A549 (cell line): ENCODE measurements at places on chromosomes 3 and 15.

DNA sequence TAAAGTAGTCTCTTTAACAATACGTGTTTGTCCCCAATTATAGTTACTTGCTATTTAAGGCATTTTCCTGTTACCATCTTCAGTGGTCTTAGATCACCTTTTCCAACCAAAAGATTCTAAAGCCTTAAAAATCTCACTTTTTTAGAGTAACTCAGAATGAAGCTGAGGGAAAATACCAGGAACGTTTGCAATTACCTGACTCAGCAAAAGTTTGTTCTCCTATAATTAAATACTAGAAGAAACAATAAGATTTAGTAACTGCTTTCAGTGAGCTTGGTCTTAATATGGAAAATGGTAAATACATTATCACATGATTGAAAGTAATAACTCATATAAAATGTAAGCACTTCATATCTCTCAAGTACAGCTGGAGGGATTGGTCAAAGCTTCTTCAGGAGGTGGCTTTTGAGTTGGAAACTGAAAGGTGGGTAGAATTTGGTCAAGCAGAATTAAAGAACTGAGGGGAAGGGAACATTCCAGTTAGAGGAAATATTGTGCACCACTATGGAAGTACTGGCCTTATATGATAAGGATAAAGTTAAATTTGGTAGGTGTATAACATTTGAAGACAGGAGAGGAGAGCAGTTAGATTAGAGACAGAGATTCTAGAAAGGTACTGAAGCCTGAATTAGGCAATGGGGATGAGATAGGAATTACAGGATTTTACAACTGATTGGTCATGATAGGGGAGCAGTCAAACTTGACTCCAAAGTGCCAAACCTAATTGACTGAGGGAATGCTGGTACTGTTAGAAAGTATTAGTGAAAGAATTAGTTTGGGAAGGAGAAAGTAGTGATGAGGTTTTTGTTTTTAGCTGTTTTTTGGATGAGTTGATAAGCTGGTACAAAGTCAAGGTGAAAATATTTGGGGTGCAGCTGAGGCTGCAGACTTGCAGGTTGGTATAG, 21.9 kb downstream of the TSC22D2 start:
- no peak for DNase-seq

DNA sequence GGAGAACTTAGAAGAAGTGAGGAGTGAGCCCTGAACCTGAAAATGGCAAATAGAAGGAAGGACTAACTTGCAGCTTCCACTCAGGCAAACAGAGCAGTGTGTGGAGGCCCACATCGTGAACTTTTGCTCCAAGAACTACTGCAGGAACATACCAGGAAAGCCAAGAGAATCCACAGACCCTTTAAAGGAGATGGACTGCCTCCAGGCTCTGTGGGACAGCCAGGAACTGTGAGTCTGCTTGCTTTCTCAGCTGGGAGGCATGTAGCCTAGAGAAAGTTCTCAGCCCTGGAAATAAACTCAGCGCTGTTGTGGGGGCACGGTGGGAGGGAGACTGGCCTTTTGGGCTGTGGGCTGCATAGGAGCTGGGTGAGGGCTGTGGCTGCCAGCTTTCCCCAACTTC, 93.0 kb downstream of the SNRK start:
- DNase-seq: no peak

- DNase-seq: no peak
Measured at GRCh38 chr3:24133942-24134341, 188.9 kb downstream of the NR1D2 start.

DNA sequence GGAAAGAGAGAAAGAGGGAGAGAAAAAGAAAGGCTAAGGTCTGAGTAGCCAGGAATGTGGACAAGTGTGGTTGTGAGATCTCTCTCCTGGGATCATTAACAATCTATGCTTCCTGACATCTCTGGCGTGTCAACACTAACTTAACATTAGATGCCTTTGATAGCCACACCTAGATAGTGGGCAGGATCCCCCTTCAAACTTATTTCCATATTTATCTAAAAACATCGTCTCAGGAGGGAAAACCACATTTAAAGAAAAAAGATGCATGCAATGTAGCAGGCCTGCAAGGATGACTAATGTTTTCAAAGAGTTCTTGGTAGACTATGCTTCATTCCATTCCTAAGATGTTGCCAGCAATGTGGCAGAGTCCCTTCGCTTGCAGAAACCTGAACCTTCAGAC, 80.9 kb downstream of the MLH1 start:
- DNase-seq: no peak

GRCh38 chr15:73440571-73440970, 2.4 kb upstream of the REC114 start:
- no peak for DNase-seq

- DNase-seq: no peak
Measured at GRCh38 chr15:63505842-63506222, 1.4 kb downstream of the USP3 start.

GRCh38 chr3:53342353-53342752, 5.0 kb downstream of the DCP1A start:
- DNase-seq: peak; percentile 25

DNA sequence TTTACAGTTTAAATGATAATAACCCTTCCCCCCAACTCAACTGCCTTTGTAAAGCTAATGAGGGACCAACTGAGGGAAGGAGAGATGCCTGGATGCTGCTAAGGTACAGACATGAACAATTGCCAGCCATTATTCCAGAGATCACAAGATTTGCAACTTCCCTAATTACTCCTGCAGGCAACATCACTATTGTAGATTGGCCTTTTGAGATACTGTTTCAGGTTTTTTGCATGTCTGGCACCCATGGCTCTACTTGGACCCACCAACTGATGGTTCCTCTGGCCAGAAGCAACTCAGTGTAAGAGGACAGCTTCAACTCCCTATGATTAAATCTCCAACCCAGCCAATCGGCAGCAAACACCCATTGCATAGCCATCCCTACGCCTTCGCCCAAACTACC, 478.7 kb downstream of the FHIT start:
- no peak for DNase-seq

GRCh38 chr3:130621824-130622223, 104.8 kb downstream of the COL6A6 start:
- no peak for DNase-seq

- DNase-seq: no peak
Measured at GRCh38 chr3:13790376-13791197, 89.3 kb downstream of the WNT7A start.

DNA sequence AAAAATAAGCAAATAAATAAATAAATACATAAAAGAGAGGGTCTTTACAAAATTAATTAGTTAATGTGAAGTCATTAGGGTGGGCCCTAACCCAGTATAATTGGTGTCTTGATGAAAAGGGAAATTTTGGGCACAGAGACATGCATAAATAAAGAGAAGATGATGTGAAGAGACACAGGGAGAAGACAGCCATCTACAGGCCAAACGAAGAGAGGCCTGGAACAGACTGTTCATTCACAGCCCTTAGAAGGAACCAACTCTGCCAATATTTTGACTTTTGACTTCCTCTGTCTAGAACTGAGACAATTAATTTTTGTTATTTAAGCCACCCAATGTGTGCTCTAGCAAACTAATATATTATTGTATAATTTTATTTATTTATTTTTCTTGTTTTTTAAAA, 29.6 kb upstream of the SELENOK start:
- DNase-seq: peak; percentile 20

GRCh38 chr15:80836223-80836622, 57.1 kb downstream of the CEMIP start:
- DNase-seq: no peak

GRCh38 chr3:188031121-188031520, 122.8 kb upstream of the LPP start:
- no peak for DNase-seq

DNA sequence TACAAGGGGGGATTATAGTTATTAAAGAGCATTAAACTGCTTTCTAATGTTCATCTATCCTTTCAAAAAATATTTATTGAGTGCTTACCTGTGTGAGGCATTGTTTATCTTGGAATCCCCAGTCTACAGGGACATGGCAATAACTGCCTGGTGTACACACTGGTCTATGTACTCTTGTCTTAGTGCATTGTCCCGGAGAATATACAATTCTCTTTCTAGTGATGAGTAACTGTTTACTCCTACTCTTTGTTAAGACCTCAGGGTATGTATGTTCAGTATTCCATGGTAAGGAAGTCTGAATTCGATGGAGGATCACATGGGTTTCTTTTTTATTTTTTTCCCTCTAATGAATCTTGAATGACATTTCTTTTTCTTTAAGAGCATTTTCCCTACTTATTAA, 772.4 kb upstream of the NR2F2 start:
- peak; percentile 20 for DNase-seq

DNA sequence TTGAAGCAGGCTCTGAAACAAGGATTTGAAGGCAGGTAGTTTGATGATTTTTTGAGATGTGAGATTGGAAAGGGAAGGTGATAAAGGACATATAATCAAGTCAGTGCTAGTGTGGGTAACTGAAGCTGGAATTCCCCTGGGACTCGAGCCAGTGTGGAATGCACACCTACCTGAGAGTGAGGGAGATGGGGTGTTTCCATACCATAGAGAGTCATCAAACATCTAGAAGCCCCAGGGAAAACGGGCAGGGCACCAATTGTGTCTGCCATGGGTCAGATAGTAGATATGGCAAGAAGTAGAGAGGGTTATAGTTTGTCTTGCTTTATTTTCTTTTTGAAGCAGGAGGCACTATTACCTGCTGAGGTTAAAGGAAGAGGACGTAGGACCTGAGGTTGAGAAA, 120.0 kb downstream of the SSR3 start:
- DNase-seq: no peak

GRCh38 chr3:43372809-43373559, 86.6 kb downstream of the SNRK start:
- no peak for DNase-seq

DNA sequence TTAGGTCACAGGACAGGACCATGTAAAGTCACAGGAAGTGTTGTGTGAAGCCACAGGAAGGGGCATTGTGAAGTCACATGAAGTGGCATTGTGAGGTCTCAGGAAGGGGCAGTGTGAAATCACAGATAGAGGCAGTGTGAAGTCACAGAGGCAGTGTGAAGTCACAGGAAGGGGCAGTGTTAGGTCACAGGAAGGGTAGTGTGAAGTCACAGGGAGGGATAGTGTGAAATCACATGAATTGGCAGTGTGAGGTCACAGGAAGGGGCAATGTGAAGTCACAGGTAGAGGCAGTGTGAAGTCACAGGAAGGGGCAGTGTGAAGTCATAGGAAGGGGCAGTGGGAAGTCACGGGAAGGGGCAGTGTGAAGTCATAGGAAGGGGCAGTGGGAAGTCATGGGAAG, 37.9 kb downstream of the GASK1A start:
- DNase-seq: no peak

- no peak for DNase-seq
Measured at GRCh38 chr3:143627336-143627735, 220.9 kb downstream of the SLC9A9 start.

GRCh38 chr3:170425491-170426239, 7.0 kb downstream of the CLDN11 start:
- DNase-seq: no peak

GRCh38 chr3:101943029-101943428, 93.7 kb downstream of the NFKBIZ start:
- DNase-seq: no peak

DNA sequence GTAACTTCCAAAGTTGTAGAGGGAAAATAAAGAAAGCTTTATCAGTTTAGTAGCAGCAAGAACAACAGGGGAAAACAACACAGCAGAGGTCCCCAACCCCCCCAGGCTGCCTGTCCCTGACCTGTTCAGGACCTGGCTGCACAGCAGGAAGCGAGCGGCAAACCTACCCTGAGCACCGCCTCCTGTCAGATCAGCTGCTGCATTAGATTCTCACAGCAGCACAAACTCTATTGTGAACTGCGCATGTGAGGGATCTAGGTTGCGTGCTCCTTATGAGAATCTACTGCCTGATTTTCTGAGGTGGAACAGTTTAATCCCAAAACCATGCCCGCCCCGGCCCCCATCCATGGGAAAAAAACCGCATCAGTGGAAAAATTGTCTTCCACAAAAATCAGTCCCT, 40.3 kb downstream of the USP50 start:
- no peak for DNase-seq

GRCh38 chr3:52498137-52499054, 3.3 kb downstream of the STAB1 start:
- no peak for DNase-seq

DNA sequence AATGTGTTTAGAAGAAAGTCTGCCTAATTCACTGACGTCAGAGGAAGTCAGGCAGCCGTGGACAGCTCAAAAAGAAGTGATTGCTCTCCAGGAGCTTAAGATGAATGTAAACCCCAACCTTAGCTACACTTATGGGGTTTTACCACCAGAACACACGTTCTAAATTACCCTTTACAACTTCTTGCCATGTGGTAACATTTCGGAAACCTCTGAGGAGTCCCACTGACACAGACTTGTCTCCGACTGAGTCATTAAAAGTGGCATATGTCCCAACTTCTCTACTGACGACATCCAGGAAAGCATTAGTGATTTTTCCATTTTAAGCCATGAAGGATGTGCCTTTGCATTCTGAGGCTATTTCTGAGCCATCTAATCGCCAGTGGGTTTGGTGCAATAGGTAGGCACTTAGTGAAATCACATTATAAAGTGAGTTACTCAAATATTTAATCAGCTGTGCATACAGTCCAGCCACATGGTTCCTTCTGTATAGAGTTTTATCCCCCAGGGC, 32.4 kb downstream of the C2CD4A start:
- DNase-seq: peak; percentile 26
